ENCODE measurements at places on chromosomes 2 and 18.

GRCh38 chr2:96924775-96925747 lies 55.2 kb upstream of the SEMA4C start:
- no peak for DNase-seq

- no peak for DNase-seq
Measured at GRCh38 chr18:47701134-47701533, 229.3 kb downstream of the SMAD2 start.

- no peak for DNase-seq
Measured at GRCh38 chr2:239152239-239152915, 248.4 kb downstream of the HDAC4 start.

GRCh38 chr2:137316075-137316474 lies 550.7 kb downstream of the THSD7B start:
- no peak for DNase-seq

GRCh38 chr2:85734942-85735608 lies 18.7 kb upstream of the ATOH8 start:
- DNase-seq: no peak
